ENCODE measurements at places on chromosomes 3 and 15.

GRCh38 chr3:186002884-186003472 lies 65.2 kb upstream of the TRA2B start:
- DNase-seq, result no peak

- DNase-seq, result no peak
These were observed 24.5 kb upstream of the TM4SF1 start for GRCh38 chr3:149401926-149402310.

GRCh38 chr3:69986419-69986818 lies 13.1 kb upstream of the SAMMSON start:
- no peak for DNase-seq

DNA sequence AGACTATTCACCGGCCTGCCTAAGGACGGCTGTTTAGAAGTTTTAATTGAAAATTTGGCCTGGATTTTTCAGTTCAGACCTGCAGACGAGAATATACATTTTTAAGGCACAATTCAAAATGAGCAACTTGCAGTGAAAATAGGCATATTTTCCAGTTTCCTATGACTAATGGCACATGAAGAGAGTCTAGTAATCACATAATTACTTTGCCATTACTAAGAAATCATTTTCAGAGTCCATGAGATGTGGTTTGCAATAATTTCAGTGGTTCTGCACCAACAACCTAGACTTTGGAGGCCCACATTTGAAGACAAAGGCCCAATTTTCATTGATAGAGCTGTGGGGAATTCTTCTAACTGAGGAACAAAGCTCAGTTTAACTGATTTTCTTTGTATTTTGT lies 205.3 kb downstream of the SOX2 start:
- DNase-seq, result no peak

GRCh38 chr3:71885006-71885405 lies 100.1 kb upstream of the PROK2 start:
- no peak for DNase-seq

DNA sequence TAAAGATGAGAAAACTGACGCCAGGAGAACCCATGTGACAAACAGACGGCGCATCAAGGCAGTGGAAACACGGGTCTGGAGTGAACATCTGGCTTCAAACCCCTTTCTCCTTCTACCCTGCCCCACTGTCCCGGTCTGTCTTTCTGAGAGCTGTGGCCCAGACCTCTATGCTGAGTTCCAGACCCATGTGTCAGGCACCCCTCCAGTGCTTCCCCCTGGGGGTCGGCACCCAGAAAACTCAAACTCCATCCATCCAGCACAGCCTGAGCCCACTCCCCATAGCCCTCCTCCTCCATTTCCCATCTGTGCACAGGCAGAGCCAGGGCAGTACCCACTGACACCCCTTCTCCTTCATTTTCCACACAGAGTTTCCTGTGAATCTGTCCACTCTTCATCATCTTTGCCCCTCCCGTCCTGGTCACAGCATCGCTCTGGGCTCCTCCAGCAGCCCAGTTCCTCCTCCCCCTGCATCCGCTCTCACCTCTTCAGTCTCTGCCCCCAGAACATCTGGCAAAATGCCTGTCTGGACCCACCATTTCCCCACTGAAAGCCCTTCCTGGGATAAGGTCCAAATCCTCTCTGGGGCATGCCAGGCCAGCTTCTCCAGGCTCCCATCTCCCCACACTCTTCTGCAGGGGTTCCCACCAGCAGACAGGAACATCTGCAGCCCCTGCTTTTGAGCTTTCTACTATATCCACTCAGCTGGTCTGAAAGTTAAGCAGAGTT lies 2.9 kb downstream of the FAM240A start:
- no peak for DNase-seq

GRCh38 chr3:165523801-165524200 lies 313.4 kb downstream of the BCHE start:
- DNase-seq, result no peak

GRCh38 chr3:58868097-58868779 lies 181.6 kb downstream of the CFAP20DC start:
- DNase-seq, result no peak

GRCh38 chr3:14608298-14608697 lies 43.3 kb upstream of the CCDC174 start:
- no peak for DNase-seq

- DNase-seq, result no peak
These were observed 99.3 kb upstream of the RAD18 start for GRCh38 chr3:9062570-9062969.

DNA sequence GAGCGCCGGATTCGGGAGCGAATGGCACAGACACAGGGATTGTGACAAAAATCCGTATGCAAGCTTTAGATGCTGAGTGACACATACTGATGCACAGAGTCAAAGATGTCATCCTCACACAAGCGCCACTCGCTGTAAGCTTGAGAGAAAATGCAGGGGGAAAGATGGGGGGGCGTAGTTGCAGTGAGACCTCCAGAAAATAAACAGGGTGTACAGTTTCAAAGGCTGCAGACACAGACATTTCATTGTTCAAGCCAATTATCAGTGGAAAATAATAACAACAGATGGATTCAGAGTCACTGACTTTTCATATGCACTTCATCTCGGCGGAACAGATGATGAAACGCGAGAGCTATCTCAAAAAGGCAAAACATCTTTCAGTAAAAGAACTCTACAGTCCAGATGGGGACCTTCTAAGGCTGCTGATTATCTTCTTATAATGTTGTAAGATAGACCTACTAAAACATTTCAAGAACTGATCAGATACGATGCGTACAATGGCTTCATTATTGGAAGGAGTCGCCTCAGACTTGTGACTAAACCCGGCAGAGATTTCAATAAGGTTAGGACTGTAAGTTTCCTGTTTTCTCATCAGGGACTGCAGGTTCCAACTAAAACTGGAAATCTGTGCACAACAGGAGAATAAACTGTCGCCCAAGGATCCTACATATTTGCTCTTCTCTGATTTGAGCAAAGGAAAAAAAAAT lies 275.4 kb downstream of the FOXP1 start:
- no peak for DNase-seq

DNA sequence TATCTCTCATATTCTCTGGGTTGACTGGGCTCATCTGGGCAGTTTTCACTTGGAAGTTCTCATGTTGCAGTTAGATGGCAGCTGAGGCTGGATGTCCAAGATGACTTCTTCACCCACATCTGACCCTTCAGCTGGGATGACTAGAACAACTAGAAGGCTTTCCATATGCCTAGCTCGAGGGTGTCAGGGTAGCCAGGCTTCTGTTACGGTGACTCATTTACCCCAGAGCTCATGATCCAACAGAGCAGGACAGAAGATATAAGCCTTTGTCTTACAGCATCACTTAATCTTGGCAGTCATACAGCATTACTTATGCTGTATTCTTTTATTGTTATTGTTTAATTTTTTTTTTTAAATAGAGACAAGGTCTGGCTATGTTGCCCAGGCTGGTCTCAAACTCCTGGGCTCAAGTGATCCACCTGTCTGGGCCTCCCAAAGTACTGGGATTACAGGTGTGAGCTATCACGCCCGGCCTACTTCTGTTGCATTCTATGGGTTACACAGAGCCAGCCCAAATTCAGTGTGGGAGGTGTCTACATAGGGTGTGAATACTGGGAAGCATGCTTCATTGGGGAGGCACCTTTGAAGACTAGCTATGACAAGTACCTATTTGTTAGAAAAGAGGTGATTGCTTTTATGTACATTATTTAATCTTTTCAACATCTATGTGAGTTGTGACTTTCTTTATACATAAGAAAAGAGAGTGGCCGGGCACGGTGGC lies 10.7 kb downstream of the HMCES start:
- DNase-seq, result peak; percentile 67

- DNase-seq, result no peak
These were observed 102.9 kb downstream of the LRRC49 start for GRCh38 chr15:70995383-70995970.

DNA sequence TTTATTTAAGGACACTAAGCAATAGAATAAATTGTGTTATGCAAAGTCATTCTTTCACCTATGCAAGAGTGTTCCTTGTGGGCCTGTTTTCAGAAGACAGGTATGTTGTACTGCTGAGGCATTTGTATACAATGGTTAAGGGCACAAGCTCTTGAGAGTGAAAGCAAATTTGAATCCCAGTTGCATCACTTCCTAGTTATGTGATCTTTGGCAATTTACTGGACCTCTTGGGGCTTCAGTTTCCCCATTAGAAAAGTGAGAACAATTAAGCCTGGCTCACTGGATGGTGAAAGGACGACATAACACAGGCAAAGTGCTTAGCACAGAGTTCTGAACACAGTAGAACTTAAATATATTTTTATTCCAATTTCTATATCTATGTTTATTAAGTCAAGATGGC lies 117.4 kb downstream of the EFHB start:
- DNase-seq, result no peak

DNA sequence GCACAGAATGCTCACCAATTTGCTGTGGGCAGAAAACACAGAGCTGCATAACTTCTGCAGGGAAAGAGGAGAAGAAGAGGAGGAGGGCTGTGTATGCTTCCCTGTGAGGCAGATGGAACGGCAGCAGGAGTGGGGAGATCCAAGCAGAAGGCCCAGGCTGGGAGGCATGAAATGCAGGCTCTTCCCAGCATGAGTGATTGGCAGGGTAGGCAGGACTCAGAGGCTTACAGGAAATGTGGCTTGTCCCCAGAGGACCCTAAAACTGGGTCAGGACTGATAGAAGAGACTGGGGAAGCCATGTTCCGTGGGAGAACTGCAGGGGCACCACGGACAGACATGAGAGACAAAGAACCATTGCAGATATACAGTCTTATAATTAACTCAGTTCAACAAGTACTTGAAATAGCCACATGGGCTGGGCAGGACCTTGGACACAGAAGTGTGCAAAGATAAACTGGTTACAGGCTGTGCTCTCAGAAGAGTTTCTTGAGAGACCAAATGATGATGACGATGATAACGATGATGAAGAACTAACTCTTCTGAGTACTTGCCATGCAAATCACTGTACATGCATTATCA lies 286.9 kb downstream of the EPHB1 start:
- DNase-seq, result no peak

DNA sequence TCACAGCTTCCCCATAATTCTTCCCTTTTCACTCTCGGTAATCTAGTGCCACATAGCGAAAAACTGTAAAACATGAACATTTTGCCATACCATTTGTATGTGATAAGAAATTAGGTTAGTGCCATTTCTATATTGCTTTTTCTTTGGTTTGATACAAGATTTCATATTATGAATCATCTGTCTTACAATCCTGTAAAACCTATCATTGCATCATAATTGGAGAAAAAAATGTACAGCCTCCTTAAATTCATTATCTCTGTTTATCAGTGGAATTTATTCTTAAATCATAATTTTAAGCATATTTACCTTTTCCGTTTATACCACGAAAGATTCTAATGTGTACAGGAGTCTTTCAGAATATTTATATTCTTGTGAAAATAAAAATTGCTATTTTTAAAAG lies 23.8 kb downstream of the SEC62 start:
- DNase-seq, result no peak

- no peak for DNase-seq
These were observed 36.6 kb downstream of the RUBCN start for GRCh38 chr3:197700095-197700494.

- no peak for DNase-seq
These were observed 98.0 kb upstream of the SLC6A6 start for GRCh38 chr3:14304101-14305045.

GRCh38 chr3:112013784-112014143 lies 15.0 kb downstream of the TAGLN3 start:
- DNase-seq, result no peak

- no peak for DNase-seq
These were observed 233.4 kb upstream of the LRTM1 start for GRCh38 chr3:55161231-55161630.

DNA sequence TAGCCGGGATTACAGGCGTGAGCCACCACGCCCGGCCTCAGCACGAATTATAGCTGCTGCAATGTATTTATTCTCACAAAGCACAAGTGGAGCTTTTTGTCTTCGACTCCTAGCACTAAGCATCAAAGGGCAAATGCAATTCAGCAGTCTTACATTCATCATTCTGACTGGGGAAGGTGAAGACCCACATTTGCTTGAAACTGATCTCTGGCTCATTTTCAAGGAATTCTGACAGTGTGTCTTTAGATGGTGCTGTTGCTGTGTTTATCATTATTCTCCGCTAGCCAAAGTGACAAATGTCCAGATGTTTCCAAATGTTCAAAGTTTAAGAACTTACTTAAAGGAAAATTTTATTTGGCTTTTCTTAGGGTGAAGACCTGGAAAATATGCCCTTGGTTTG lies 55.9 kb downstream of the SGO1 start:
- DNase-seq, result no peak

DNA sequence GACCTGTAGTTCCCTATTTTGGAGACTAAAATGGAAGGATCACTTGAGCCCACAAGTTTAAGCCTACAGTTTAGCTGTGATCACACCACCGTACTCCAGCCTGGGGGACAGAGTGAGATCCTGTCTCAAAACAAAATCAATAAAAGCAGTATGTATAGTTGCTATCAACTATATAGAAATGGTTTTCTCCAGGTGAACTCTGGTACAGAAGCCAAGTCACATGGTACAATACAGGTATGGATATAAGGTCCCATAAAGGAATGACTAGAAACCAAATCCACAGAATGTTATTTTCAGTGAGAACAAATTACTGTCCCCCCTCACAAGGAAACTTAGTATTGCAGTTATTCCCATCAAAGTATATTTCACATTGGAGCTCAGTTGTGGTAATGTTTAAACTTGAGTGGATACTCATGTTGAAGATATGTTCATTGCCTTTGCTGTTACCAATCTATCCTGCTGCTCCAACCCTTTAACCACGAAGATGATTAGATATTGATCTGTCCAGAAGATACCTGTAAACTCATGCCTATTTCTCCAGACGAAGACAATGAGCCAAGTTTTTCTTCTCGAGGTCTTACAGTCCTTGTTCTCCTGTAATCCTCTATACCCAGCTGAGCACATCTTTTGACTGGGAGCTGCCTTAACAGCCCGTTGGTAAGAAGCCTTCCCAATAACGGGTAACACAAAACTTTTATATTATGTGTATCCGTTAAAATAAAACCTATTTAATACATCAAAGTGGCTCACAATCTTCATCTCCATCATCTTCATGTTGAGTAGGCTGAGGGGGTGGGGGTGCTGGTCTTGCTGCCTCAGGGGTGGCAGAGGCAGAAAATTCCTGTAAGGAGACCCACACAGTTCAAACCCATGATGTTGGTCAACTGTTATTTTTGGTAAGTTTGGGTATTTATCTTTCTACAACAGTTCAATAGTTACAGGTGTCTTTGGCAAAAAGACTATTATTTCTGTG lies 24.6 kb downstream of the TRA2B start:
- no peak for DNase-seq

DNA sequence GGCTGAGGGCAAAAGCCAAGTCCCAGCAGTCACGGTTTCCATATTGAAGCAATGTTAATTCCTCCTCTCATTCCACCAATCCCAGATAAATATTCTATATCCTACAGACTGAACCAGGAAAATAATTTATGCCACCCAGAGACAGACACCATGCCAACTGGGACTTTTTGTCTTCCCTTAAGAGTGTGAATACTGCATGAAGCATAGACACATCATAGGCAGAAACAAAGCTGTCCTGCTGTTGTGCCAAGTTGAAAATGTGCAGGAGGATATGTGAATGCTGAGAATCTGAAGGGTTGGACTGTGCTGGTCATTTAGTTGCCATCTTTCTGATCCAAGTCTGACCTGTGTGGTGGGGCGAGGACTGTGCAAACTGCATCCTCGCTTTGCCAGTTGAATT lies 37.7 kb downstream of the RFTN1 start:
- no peak for DNase-seq
